ENCODE measurements at places on chromosomes 1 and 21.
A peak's percentile ranks its signal among the peaks of the same experiment; 100 is the strongest.

- DNase-seq = no peak
Measured at GRCh38 chr1:153773096-153773921, 1.9 kb upstream of the SLC27A3 start.

DNA sequence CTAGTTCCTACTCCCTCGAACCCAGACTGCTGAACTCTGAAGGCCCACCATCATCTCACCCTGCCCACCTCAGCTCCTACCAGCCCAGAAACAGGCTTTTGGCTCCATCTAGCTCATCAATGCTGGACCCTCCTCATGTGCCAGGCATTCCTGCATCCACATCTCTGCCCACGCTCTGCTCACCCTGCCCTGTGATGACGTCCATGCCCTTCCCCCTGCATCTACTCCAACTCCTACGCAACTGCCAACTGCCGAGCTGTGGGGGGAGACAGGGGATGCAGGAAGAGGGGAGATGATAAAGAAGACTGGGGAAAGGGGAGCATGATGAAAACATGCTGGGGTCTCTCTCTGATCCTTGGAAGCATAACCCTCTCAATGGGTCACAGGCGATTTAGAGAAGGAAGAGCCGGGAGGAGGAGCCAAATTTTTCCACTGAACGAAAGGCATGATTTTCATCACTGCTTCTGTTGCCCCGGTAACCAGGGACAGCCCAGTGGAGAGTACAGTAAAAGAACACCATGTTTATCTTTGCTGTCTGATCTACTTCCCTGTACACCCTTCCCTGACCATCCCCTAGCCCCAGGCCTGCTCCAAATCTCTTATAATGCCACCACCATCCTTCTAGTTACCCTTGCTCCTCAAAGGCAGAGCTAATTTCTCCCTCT is 44.3 kb downstream of the CD34 start:
- DNase-seq = no peak

- no peak for DNase-seq
Measured at GRCh38 chr1:233627823-233628222, 13.9 kb downstream of the KCNK1 start.

- no peak for DNase-seq
Measured at GRCh38 chr1:227396539-227397353, 78.5 kb upstream of the CDC42BPA start.

- no peak for DNase-seq
Measured at GRCh38 chr1:113452921-113453770, 62.8 kb downstream of the MAGI3 start.

- DNase-seq = no peak
Measured at GRCh38 chr1:228031276-228031995, 24.6 kb downstream of the WNT3A start.

GRCh38 chr1:167454304-167454893 is 63.9 kb downstream of the CD247 start:
- DNase-seq = no peak

DNA sequence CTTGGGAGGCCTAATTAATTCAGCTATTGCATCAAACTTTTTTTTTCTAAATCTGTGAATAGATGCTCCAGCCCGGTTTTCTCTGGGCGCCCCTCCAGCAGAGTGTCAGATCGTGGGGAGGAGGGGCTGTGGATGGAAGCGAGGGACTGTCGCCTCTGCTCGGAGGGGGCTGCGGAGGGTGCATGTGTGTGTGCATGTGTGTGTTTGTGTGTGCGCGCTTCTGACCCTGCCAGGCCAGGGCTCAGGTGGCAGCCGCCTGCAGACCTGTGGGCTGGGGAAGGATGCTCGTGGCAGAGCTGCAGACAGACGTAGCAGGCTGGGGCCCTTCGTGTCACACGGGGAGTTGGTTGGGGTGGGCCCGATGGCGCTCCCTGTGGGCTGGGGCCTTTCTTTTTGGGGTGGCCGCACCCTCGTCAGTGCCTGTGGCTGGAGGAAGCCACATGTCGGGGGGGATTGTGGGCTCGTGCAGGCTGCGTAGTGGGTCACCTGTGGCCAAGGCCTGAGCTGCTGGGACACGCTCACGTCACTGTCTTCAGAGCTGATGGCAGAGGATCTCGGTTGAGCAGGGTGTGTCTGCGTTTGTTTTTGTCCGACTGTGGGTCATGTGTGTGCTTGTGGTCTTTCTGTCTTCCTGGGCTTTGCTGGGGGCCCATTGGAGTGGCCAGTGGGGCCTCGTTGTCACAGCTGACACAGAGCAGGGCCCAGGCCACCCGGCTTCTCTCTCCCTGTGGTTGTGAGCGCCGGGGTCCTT is 2.8 kb downstream of the SKI start:
- peak; percentile 46 for DNase-seq

GRCh38 chr1:42847721-42848460 is 1.5 kb downstream of the ZNF691 start:
- no peak for DNase-seq

DNA sequence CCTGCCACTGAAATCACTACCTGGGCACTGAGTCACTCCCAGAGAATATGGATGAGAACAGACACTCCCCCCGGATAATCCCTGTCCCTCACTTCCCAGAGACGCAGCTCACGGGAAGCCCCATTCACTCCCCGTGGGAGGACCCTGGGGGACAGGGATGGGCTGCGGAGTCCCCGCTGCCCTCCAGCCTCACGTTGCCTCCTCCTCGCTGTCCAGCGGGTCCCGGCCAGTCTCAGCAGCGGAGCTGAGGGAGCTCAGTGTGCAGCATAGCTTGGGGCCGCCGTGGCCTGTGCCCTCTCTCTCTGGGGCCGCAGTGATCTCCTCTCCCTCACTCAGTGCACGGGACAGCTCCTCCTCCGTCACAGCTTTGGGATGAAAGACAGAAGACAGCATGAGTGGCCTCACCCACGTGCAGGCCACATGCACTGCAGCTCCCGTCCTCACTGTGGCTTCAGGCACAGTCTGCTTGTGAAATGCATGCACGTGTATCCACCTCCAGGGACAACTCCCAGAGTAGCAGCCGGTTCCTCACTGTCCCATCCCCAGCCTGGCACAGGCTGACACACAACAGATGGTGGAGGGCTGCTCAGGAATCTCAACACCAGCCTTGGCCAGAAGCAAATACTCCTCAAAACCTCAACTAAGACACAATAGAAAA is 7.4 kb downstream of the CFAP410 start:
- DNase-seq = no peak

GRCh38 chr1:183600136-183600535 is 9.9 kb upstream of the NCF2 start:
- DNase-seq = no peak

DNA sequence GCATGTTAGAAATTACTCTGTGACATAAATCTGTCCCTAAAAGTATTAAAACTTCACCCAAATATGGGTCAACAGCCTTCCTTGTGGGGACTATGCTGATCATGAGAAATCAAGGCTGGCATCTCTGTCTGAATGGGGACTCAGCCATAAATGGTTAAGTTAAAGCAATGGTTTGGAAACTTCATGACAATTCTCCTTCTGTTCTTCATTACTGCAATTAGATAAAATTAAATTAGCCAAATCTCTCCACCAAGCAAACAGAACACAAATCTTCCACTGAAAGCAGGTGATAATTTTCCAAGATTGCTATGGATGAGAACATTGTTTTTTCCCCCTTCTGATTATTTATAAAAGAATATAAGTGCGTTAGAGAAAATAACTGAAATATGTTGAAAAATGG is 346.1 kb downstream of the KCNH1 start:
- no peak for DNase-seq

- DNase-seq = no peak
Measured at GRCh38 chr21:16532840-16533239, 803.1 kb downstream of the USP25 start.

DNA sequence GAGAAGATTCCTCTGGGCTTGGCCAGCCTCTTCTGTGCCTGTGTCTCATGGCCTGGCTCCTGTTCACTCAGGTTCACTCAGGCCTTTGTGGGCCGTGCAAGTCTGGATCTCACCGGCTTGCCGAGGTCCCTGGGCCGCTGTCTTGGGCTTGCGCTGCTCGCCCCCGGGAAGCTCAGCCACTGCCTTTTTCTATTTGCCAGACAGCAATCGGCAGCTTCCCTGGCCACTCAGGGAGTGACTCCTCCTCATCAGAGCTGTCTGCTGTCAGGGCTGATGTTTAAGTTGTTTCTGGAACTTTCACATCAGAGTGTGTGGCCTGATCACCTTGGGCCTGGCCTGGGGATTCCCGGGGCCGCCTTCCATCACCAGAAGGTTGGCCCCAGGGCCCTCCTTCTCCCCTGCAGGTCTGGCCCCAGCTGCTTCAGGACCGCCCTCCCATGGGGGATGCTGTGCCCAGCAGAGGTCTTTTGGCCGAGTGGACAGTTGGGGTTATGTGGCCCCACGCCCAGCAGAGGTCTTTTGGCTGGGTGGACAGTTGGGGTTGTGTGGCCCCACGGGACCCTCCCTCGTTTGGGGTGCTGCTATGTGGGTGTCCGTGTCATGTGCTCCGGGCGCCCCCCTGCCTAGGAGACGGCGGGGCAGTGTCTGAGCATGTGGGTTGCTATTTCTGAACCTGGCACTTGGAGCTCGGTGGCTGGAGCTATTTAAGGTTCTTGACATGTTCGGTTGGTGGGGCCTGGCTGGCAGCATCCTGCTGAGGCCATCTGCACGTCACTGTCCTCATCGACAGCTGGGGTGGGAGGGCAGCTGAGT is 12.5 kb downstream of the SLX9 start:
- no peak for DNase-seq

- no peak for DNase-seq
Measured at GRCh38 chr1:112554411-112554810, 45.6 kb downstream of the WNT2B start.

DNA sequence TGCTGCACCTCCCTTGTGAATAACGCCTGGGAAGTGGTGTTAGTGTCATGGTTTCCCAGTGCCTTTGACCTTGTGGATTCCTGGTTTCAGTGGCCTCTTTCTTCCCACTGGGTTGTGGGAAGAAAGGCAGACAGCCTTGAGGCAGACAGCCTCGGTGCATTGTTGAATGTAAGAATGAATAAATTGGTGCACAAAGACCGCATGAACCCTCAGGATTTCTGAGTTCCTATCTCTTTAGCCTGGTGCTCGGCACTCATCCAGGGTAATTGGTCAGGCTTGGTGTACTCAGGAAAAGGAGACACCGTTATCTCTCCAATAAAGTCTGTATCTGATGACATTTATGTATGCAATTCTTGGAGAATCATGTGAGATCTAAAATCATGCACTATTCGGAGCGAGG is 5.1 kb downstream of the ZNF362 start:
- DNase-seq = no peak

DNA sequence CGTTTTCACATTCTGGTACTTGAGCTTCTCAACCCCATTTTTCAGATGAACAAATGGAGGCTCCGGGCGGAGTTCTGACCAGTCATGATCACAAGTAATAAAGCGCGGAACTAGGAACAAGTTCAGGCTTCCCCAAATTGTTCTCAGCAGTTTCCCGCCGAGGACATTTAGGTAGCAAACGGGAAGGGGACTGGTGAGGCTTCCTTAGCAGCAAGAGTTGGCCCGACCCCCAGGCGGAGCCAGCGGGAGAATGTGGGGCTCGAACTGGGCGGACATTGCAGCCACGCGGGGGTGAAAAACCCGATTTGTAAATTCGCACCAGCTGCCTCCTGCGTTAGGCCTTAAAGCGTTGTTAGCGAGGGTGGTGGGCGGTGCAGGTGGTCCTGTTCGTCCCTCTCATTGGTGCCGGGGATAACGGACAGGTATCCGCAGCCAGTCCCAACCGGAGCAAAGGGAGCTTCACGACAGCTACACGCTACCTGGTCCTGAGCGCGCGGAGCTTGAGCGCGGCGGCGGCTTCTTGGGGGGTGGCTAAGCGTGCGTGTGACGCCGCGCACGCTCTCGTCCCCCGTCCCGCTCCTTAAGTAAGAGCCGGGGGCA is 15.3 kb downstream of the SEMA6C start:
- peak; percentile 81 for DNase-seq

- no peak for DNase-seq
Measured at GRCh38 chr21:44723177-44724131, 12.1 kb upstream of the TSPEAR start.

DNA sequence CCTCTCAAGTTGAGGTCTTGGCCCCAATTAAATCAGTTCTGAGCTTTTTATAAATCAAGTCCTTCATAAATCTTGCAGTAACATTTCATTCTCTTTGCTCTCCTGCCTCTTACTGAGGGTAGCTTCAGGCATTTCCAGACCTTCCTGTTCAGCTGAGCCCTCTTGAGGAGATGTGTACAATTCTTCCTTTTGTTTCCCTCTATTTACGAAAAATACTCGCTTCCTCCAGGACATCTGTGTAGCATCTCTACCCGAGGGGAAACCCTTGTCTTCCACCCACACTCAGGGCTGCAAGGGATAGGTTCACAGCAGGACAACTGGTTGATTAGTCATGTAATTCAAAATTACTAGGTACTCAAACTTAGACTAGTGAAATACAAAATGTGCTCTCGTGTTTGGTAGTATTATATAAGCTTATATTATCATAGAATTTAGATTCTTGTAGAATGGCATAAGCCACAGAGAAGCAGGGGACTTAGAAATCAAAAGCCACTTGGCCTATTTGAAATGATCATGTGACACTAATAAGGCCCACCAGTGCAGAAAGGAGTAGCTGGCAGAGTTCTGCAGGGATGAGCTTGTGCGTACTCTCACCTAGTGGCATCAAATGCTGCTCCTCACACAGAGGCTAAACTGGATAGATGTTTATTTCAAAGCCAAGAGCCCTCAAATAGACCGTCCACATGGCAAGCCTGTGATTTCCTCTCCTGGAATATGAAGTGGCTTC is 126.7 kb downstream of the GDAP2 start:
- DNase-seq = no peak

DNA sequence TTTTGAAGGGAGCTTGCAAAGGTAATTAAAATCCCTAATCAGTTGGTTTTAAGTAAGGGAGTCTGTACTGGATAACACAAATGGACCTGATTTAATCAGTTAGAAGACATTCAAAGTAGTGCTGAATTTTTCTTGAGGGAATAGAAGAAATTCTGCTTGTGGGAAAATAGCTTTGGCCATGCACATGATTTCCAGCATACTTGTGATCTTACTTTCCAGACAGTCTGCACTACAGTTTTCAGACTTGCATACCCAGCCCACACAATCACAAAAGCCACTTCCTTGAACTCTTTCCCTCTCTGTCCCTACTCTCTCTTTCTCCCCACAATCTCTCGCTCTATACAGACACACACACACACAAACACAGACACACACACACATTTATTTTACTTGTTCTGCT is 852.1 kb downstream of the PLA2G4A start:
- no peak for DNase-seq

- no peak for DNase-seq
Measured at GRCh38 chr1:207808322-207808705, 56.5 kb downstream of the CD46 start.

DNA sequence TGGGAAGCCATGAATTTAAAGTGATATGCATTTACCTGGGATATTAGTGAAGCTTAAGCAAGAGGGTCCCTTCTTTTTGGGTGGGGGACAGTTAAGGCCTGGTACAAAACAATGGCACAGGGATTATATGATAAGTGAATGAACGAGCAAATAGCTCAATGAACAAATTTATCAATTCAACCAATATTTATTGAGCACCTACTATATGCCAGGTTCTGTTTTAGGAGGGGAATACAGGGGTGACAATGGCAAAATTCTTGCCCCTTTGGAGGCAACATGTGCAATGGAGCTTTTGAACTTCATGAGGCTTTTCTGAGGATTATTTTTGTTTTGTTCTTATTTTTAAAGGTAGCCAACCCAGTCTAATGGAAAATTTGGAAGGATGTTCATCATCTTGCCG is 68.2 kb downstream of the FOXD2 start:
- DNase-seq = no peak
